ENCODE measurements at places on chromosomes 2 and 18.

DNA sequence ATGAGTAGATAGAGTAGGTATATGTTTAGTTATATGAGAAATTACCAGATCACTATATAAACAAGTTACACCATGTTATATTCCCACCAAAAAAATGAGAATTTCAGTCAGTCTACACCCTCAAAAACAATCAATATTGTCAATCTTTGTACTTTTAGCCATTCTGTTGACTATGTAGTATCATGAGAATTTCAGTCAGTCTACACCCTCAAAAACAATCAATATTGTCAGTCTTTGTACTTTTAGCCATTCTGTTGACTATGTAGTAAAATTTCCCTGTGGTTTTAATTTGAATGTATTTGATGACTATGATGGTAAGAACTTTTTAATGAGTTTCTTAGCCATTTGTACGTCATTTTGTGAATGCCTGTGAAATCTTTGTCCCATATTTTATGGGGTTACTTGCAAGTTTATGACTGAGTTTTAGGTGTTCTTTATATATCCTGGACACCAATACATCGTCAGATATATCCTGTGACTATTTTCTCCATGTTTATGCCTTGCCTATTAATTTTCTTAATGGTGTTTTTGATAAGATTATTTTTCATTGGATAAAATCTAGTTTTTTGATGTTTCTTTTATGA is 528.4 kb upstream of the SPHKAP start:
- no peak for DNase-seq

GRCh38 chr2:119856469-119856901 is 96.8 kb downstream of the PTPN4 start:
- no peak for DNase-seq

DNA sequence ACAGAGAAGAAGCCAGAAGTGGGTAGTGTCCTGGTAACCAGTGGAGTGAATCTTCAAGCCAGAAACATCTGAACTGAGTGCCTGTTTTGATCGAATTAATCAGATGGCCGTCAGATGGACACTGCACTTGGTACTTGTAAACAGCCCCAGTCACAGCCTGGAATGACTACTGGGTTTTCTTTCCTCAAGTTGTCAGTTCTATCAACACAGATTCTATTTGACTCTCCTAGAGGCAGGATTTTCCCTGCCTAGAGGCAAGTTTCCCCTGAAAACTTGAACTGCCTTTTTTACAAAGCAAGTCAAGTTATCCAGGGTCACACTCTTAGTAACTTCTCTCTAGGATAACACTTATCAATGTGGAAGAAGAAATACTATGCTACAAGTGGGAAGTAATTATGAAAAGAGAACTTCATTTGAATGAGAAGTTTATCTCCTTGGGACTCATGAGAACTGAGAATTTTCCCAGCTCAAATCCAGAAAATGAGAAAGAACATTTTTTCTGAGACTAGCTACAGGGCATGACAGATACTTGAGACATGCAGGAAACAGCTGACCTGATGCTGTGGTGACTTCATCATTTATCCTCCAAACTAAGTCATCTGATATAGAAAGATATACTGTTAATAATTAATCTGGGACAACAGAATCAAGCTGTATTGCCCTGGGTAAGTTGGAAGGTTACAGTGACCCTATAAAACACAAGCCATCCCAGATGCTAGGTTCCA is 36.0 kb downstream of the SULT1C2 start:
- DNase-seq, result no peak

GRCh38 chr2:7837237-7837760 is 844.6 kb upstream of the ID2 start:
- DNase-seq, result no peak

GRCh38 chr2:191961556-191961955 is 114.7 kb upstream of the CAVIN2 start:
- no peak for DNase-seq

DNA sequence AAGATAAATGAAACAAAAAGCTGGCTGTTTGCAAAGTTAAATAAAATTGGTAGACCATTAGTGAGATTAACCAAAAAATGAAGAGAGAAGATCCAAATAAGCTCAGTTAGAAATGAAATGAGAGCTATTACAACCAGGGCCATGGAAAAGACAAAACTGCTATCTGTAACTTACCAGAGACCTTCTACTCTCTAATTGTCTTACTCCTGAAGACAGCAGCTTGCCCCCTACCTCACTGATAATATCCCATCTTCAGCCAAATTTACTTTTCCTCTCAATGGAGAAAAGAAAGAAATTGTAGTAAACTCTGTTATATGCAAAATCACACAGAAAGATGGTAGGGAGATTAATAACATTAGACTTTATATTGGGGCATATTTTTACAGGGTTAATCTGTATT is 178.2 kb downstream of the LCLAT1 start:
- no peak for DNase-seq

DNA sequence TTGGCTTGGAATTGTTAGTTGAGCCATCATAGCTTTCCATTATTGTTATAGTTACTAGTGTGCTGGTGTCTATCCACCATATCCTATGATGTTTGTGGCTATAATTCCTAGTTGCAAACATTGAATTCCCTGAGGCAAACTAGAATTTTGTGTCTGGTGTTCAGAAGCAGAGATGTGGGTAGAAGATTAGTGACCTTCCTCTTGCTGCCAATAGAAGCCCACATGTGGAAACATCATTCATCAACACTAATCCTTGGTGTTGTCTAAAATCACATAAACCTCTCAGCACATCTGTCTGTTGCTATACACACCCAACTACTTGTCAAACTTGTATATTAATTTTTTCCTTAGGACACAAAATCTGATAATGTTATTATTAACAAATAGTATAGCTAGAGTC is 374.1 kb downstream of the TGIF1 start:
- DNase-seq, result no peak

- no peak for DNase-seq
These were observed 137.1 kb upstream of the PIEZO2 start for GRCh38 chr18:11286431-11286830.

GRCh38 chr2:144159240-144159639 is 360.7 kb downstream of the ZEB2 start:
- DNase-seq, result no peak

DNA sequence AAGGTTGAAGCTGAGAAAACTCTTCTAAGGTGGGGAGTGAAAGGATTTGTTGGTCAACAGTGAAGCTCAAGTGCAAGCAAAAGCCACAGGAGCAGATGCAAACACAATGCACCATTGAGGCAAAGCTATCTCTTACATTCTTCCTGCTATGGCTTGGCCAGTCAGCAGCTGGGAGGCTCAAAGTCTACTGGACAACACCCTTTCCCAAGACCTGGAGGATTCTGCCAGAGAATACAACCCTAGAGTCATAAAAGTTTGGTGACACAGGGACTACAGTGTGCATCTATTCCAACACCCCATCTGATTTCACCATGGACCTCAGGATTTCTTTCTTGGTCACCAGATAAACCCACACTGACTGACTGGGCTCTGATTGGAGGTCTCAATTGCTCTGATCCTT is 342.0 kb downstream of the HRH4 start:
- no peak for DNase-seq

DNA sequence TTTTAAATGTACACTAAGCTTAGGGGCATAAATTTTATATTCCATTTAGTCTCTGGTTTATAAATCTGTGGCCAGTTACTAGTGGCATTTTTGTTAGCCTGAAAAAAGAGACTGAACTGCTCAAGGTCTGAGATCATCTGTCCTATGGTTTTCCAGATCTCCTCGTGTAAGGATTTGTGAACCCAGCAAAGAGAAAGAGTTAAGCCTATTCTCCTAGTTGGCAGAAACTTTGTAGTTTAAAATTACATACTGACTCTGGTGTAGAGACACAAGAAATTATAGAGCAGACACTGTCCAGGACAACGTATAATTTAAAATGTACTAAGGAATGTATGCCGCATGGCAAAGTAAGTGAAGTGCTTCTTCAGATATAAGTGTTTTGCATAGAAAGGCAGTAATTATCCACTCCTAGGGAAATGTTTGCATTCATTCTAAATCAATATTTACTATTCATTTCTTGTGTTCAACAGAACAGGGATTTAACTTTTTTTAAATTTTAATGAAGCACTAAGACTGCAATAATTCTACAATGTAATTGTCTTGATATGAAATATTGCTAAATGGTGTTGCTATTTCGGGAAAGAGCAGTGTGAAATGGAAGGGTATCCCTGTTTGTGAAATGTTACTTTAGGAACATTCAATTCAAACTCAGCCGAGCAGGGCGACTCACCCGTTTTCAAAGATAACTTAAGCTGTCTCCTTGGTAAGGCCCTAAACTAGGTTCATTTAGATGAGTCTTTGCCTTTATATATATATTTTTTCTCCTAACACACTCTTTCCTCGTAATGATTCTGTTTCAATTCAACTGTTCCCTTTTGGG is 508.4 kb upstream of the ZEB2 start:
- no peak for DNase-seq

GRCh38 chr2:215354771-215355695 is 43.2 kb downstream of the ATIC start:
- no peak for DNase-seq

GRCh38 chr18:68962623-68963022 is 164.7 kb downstream of the CCDC102B start:
- DNase-seq, result no peak

DNA sequence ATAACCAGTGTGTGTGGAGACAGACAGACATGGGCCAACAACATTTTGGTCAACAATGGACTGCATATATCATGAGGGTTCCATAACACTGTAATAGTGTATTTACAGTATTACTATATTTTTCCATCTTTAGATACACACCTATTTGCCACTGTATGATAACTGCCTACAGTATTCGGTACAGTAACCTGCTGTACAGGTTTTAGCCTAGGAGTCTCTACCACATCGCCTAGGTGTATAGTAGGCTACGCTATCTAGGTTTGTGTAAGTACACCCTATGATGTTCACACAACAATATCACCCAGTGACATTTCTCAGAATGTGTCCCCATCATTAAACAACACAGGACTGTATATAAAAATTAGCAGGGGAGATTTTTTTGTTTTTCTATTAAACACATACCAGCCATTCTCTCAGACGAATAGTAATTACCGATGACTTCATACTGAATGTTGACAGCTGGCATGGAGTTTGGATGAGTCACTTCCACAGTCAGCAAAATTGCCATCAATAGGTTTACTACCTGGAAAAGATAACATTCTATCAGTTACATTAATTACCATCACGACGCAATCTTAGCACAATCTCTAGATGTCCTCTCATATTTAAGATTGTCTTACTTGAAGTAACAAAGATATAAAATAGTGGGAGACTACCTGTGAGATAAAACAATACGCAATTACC is 10.8 kb downstream of the LAPTM4A start:
- no peak for DNase-seq
